ENCODE measurements at places on chromosomes 7 and 10.

GRCh38 chr10:122639801-122640200, 59.8 kb downstream of the C10orf120 start:
- DNase-seq, result no peak

GRCh38 chr7:80466636-80467035, 45.2 kb downstream of the GNAT3 start:
- no peak for DNase-seq

- DNase-seq, result no peak
These were observed 177.4 kb upstream of the PRR15 start for GRCh38 chr7:29386196-29386765.

GRCh38 chr7:112503361-112503972, 22.7 kb downstream of the LSMEM1 start:
- DNase-seq, result no peak

DNA sequence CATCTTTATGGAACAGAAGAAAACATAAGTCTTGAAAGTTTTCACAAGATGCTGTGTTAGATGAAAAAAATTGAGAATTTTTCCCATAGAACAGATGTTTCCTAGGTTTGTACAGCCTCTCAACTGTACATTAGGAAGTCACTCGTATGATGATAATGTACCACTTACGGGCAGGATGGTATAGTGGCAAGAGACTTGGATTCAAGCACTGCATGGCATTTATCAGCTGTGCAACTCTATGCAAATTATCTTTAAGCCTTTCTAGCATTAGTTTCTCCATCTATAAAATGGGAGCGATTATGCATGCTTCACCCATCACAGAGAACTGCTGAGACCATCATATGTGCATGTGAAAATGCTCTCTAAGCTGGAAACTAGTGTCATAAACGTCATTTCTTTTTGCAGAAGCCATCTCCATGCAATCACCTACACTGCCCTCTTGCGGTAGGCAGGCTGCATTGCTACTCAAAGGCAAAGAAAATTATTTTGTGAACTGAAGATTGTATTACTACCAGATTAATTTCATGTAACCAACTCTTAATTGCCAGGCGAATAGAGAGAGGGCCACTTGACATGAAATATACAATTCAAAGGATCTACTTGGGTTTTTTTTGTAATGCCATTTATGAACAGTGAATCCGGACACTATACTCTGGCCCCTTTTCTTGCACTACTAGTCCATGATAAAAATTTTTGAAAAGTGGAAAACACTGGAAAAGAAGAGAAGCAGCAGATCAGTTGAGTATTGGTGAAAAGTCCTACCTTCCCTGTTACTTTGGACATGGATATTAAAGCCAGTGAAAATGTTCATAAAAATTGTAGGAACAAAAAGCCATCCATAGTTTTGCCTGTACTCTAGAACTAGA, 102.3 kb downstream of the JAZF1 start:
- peak; percentile 58 for DNase-seq

DNA sequence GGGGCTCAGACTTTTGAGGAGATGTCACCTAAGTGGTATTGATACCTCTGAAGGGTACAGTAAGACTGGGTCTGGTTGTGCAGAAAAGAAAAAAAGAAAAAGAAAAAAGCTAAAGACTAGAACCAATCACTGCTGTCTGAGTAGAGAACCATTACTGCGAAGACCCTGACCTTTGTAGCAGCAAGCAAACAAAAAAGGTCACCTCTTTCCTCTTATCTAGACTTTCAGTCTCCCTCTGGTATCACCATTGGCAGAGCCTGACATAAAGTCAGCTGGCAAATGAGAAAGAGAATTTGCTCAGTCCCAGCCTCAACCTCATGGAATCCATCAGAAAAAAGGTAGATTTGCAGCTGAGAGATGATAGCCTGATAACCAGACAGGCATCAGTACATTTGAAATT, 2.6 kb upstream of the DNTT start:
- no peak for DNase-seq

DNA sequence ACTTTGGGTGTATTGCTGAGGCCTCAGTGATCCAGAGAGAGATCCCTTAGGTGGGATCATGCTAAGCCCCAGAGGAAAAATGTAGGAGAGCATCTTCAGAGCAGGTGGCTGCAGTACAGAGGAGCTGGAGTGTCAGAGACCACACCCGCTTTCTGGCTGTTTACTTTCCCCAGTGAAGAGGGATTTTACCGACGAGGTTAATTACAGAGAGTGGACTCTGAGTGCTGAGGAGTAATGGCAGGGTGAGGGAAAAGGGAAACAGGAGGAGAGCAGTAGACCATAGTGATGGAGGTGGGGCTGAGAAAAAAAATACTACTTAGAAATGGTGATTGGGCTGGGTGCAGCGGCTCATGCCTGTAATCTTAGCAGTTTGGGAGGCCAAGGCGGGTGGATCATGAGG, 43.3 kb upstream of the HBP1 start:
- DNase-seq, result no peak

GRCh38 chr7:99000904-99001465, 122.7 kb downstream of the TRRAP start:
- no peak for DNase-seq

DNA sequence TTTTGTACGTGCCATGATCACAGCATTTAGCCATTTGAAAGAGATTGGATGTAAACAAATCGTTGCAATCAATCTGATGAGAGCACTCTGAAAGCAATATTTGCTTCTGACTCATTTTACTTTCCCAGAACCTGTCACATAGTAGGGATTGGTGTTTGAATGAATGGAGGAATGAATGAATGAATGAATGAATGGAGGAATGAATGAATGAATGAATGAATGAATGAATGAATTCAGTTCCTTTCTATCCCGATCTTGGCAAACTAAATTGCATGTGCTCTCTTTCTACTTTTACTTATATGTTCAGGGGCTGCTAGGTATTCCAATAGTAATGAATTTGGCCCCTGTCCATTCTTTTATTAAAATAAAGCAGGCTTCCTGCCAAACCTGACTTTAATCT, 1091.7 kb upstream of the CELF2 start:
- DNase-seq, result no peak

GRCh38 chr7:35707422-35707821, 12.5 kb upstream of the HERPUD2 start:
- DNase-seq, result no peak

DNA sequence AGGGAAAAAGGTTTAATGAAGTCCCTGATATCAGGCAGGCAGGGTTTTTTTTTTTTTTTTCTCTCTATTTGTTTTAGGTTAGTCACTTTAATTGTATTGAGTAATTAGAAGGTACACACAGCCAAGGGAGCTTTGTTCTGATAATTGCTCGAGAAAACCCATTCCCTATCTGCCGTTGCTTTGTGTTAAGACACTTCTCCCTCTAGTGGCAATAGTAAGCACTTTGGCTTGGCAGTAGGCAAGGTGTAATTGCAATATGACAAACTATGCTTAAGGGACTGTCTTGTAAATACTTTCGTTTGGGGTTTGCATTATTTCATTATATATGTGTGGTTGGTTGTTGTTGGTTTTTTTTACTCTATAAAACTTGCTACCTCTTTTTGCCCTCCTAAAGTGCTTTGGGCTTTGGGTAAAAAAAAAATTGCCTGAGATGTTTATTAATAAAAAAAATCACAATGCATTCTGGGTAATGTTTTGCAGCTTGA, 113.4 kb downstream of the BTRC start:
- peak; percentile 15 for DNase-seq

- DNase-seq, result no peak
These were observed 108.1 kb upstream of the INSIG1 start for GRCh38 chr7:155189590-155189989.
